ENCODE measurements at places on chromosomes 3 and 15.

- DNase-seq: no peak
Measured at GRCh38 chr3:10637342-10637741, 132.0 kb upstream of the ATP2B2 start.

- DNase-seq: no peak
Measured at GRCh38 chr3:169008776-169009358, 654.6 kb downstream of the MECOM start.

GRCh38 chr3:185411133-185411532 lies 48.2 kb downstream of the MAP3K13 start:
- DNase-seq: no peak

- no peak for DNase-seq
Measured at GRCh38 chr15:55164284-55164683, 32.5 kb downstream of the RSL24D1 start.

- DNase-seq: no peak
Measured at GRCh38 chr15:59005579-59005978, 18.1 kb downstream of the RNF111 start.

Measured in stimulated activated CD8-positive, alpha-beta memory T cell treated with anti-CD3 and anti-CD28 coated beads, Interleukin-12 subunit alpha, Interleukin-12 subunit beta, amount 100 ng/mL, for 1 hour (primary cell).